Progenitor cell of endocrine pancreas (in vitro differentiated cells): ENCODE measurements at places on chromosomes 12 and 14.
A peak's percentile ranks its signal among the peaks of the same experiment; 100 is the strongest.

DNA sequence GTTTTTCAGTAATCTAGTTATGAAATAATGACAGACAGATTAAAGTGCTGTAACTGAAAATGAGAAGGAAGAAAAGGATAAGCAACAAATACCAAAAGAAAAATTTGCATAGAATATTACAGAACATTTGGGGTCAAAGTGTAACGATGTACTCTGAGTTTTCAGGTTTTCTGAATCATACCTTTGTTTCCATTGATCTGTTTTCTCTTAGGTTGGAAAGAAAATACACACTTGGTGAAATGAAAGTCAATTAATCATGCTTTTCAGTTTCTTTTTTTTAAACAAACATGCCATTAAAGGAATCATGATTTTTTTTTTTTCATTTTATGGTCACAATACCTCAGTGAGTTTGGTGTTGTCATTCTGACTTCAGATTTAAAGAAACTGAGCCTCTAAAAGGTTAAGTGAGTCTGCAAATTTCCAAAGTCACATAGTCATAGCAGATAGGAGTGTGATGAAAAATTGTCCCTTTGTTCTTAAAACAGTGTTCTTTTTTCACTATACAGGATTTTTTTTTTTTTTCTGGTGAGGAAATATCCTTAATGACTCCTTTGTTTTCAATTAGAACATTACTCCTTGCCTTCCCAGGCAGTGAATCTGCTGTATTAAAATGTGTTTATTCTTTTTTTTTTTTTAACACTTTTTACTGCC lies 35.9 kb upstream of the PZP start:
- no peak for DNase-seq

DNA sequence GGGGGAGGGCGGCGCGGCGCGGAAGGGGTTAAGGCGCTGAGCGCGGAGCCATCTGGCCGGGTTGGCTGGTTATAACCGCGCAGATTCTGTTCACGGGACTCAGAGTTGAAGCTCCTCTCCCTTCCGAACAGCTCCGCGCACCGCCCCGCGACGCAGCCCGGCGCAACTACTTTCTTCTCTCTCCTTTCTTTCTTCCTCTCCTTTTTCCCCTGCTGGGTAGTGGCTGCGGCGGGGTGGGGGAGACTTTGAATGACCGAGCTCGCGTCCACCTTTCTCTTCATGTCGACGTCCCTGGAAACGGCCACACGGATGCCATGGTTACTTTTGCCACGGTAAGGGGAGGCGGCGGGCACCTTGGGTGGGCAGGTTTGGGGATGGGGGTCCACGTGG lies at the start of gene NTF3:
Gene NTF3, plus strand, starts transcription at position 98 of the 390 bp plus-strand sequence. Its CDS starts 217 bp downstream, at position 315.
- DNase-seq = peak; percentile 34

GRCh38 chr12:76290963-76291859 lies 57.0 kb downstream of the BBS10 start:
- no peak for DNase-seq

DNA sequence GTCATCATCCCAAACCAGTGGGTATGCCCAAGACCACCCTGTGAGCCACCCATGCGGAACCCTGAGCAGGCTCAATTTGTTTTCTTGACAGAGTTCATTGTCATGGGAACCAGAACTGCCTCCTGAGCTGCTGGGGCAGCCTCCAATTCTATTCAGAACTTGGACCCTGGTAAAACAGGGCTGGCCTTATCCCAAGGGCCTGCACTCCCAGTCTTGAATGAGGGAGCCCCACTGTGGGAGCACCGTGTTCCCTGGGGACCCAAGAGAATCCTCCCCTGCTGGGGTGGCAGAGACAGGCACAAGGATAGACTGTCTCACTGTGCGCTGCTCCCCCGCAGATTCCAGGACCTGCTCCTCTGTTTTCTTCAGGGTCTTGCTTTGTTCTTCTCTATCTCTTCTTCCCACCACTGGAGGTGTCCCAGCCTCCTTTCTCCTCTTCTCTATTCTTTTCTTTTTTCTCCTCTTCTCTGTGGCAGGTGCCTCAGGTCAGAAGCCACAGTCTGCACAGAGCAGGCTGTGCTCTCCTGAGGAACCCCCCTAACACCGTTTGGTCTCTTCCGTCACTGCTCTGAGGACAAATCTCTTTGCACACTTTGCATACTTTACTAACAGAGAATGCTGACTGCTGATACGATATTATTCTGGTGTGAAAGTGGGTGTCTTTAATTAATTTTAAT lies 31.2 kb upstream of the CHPT1 start:
- DNase-seq = no peak

GRCh38 chr12:113815031-113815430 lies 151.1 kb downstream of the RBM19 start:
- no peak for DNase-seq
